ENCODE measurements at places on chromosomes 5 and 9. TPM values are rescaled to one million over a fixed set of nuclear protein-coding genes. Genes with fewer than 3 reads are reported as not detected.

Gene PCDHGA4
- total RNA-seq, result 3.9 TPM

Gene SLC6A7
- total RNA-seq, result not detected

Gene HSD17B4
- total RNA-seq, result 335 TPM

Gene DHFR
- total RNA-seq, result 9.0 TPM

Gene IL3
- total RNA-seq, result not detected

Gene SPINK13
- not detected for total RNA-seq

Gene LCN1
- not detected for total RNA-seq

Gene KCTD16
- total RNA-seq, result 5.1 TPM

Gene GRK6
- 43.9 TPM for total RNA-seq

Gene ENTPD8
- total RNA-seq, result not detected

Gene PPIC
- 43.0 TPM for total RNA-seq

Gene GNA14
- total RNA-seq, result 15.7 TPM

Gene C9orf153
- 0.23 TPM for total RNA-seq

Gene HTR4
- total RNA-seq, result 0.43 TPM

Gene TTC23L
- total RNA-seq, result 0.20 TPM

Gene HOMER1
- total RNA-seq, result 7.4 TPM

Gene GPR150
- 0.49 TPM for total RNA-seq
